HepG2 (cell line): ENCODE measurements at places on chromosomes 12 and 14. TPM values are rescaled to one million over a fixed set of nuclear protein-coding genes. Genes with fewer than 3 reads are reported as not detected.

The KRT78 gene
- total RNA-seq = not detected in 2 replicates

DNA sequence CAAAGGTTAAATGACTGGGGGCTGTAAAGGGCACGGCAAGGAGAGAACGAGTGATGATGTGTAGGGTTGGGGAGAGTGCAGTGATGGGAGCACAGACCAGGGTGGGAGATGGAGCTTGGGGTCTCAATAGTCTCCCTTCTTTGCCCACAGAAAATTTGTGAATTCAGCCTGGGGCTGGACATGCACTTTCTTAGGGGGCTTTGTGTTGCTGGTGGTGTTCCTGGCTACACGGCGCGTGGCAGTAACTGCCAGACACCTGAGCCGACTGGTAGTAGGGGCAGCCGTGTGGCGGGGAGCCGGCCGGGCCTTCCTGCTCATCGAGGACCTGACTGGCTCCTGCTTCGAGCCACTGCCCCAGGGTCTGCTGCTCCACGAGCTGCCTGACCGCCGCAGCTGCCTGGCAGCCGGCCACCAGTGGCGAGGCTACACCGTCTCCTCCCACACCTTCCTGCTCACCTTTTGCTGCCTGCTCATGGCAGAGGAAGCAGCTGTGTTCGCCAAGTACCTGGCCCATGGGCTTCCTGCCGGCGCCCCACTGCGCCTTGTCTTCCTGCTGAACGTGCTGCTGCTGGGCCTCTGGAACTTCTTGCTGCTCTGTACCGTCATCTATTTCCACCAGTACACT is 1.7 kb downstream of the FITM1 start:
- no peak for DNase-seq

DNA sequence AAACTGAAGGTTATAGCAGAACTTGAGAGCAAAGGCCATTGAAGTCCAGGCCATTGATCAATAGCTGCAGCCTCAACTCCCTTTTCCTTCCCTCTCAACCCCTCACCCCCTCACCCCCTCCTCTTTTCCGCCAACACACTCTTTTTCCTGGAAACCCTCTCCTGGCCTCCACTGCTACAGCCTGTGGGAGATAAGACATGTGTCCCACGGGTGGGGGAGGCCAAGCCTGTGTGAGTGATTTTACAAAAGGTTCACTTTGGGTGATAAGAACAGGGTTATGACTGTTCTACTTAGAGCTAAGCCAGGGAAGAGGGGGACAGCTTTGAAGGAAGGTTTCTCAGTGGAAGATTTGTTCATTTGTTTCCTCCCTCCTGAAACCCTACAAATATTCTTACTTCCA is 9.2 kb upstream of the FGF23 start:
- no peak for DNase-seq

GRCh38 chr12:113245695-113246477 is 24.6 kb downstream of the TPCN1 start:
- peak; percentile 83 for DNase-seq

GRCh38 chr14:104599446-104599845 is 5.1 kb downstream of the TMEM179 start:
- no peak for DNase-seq

GRCh38 chr12:9221483-9221882 is 13.3 kb upstream of the PZP start:
- DNase-seq = no peak
